ENCODE measurements at places on chromosomes 7 and 10.

- no peak for DNase-seq
These were observed 79.0 kb upstream of the PLXNA4 start for GRCh38 chr7:132655131-132655727.

- DNase-seq = no peak
These were observed 1326.3 kb downstream of the XPNPEP1 start for GRCh38 chr10:108597031-108597430.

GRCh38 chr7:50610521-50611277 is 45.5 kb upstream of the DDC start:
- DNase-seq = peak; percentile 28

DNA sequence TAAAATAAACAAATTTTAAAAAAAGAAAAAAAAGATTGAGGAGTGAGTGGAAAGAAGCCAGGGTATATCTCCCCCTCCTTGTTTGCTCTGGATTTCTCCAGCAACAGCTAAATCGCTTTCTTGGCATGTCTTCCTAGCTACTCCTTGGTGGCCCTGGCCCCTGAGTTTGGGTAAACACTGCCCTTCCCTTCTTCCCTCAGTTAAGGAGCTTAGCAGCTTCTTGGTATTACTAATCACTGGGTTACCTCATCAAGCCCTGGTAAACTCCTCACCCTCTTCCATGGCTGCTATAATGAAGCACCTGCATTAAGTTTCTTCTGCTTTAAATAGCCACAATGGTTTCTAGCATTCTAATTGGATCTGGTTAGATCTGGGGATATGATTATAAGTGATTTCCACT is 269.8 kb downstream of the FZD1 start:
- no peak for DNase-seq

DNA sequence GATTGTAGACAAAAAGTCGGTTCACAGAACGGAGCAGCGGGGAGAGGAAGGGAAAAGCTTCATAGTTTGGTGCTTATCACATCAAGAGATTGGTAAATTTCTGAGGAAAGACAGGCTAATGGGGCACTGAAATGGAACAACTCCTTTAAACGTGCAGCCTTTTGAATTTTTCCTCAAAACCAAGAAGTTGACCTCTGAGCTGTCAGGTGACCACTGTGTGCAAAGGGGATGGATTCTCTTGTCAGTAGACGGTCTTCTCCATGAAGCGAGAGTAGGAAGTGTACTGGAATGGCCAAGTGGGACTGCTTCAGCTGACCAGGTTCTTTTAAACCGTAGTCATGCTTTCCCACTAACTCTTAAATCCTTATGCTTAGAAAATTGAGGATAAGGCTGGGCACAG is 11.2 kb upstream of the ZSCAN21 start:
- DNase-seq = no peak

- no peak for DNase-seq
These were observed 222.3 kb upstream of the MKLN1 start for GRCh38 chr7:131105294-131105798.

DNA sequence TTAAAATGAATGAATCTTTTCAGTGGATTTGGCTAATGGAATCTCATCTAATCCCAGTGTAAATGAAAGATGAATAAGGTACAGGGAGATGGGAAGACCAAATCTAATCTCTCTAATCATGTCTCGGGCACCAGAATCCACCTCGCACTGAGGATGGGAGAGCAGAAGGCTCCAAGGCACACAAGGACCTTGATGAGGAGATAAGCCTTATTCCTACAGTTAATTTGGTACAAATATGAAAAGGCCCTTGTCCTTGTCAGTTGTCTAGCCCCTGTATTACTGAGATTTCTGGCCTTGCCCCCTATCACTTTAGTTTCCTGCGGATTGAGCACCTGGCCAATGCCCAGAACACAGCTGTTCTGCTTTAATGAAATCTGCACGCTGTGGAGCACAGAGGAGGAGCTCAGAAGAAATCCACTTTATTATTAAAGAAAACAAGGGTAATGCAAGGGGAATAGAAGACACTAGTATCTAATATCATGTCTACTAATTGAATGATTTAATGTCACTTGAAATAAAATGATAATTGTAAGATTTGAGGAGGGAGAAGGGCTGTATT is 321.4 kb upstream of the HGF start:
- no peak for DNase-seq

GRCh38 chr10:118106426-118106825 is 59.7 kb upstream of the RAB11FIP2 start:
- DNase-seq = peak; percentile 3

- no peak for DNase-seq
These were observed 10.3 kb downstream of the SLC13A4 start for GRCh38 chr7:135717693-135718092.

DNA sequence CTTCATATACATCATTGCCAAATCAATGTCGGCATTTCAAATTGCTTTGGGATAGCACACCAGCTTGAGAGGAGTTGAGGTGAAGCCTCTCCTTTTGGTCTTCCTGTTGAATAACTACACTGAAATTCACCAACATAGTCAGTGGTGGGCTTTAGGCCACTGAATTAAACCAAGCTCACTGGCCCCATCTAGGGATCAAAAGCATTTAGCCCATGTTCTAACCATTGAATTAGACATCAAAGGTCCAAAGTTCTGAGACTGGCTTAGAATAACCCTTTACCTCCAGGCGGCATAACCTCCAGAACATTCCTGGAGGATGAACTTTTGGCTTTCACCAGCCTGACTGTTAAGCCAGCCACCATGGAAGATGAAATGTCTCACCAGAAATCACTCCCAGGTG is 54.6 kb downstream of the BPGM start:
- DNase-seq = peak; percentile 41

DNA sequence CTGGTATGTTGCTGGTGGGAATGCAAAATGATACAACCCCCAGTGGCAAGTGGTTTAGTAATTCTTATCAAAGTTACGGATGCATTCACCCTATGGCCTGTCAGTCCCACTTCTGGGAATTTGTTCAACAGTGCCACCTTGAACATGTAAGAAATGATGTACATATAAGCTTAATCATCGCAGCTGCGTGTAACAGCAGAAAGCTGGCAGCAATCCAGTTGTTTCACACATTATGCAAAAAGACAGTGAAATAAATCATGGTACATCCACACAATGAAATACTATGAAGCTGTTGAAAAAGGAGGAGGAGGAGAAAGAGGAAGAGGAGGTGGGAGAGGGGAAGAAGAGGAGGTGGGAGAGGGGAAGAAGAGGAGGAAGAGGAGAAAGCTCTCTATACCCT is 76.2 kb upstream of the MYL10 start:
- no peak for DNase-seq

GRCh38 chr7:46932676-46933424 is 649.1 kb downstream of the TNS3 start:
- peak; percentile 95 for DNase-seq

GRCh38 chr10:13400196-13400965 is 52.3 kb upstream of the SEPHS1 start:
- DNase-seq = no peak

DNA sequence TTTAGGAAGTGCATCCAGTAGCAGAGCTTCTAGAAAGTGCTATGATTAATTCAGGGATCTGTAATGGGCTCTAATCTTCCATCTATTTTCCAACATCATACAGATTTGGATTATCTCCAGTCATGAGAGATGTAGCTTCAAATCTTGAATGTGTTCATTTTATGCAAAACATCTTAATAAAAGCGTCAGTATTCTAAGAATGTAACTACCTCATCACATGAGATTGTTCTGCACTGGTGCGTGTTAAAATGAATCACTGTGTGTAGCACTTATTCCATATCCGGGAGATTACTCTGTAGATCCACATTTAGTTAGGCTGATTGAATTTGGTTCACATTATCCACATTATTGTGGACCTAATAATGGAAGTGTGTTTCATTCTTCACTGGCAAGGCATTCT is 344.9 kb upstream of the CHRM2 start:
- no peak for DNase-seq

- no peak for DNase-seq
These were observed 9.4 kb upstream of the PPP2R2D start for GRCh38 chr10:131891196-131891928.

DNA sequence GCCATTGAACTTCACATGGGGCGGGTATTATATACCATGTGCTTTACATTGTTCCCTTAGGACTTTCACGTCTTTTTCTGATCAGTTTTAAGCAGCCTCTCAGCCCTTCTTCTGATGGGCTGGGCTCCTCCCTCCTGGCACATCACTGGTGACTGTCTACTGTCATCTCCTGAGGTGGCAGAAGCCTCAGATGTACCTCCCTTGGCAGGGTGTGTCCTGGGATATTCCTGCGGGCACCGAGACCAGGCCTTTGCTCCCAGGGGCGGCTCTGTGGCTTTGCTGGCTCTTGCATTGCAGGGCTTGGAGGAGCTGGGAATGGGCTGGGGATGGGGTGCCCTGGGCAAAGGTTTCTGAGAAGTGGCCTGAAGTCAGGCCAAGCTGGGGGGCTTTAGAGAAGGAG is 34.6 kb upstream of the GOLGA7B start:
- DNase-seq = no peak

GRCh38 chr10:34187201-34187600 is 627.9 kb downstream of the PARD3 start:
- DNase-seq = peak; percentile 75

- peak; percentile 93 for DNase-seq
These were observed 347.0 kb downstream of the KCNMA1 start for GRCh38 chr10:77290528-77291155.

DNA sequence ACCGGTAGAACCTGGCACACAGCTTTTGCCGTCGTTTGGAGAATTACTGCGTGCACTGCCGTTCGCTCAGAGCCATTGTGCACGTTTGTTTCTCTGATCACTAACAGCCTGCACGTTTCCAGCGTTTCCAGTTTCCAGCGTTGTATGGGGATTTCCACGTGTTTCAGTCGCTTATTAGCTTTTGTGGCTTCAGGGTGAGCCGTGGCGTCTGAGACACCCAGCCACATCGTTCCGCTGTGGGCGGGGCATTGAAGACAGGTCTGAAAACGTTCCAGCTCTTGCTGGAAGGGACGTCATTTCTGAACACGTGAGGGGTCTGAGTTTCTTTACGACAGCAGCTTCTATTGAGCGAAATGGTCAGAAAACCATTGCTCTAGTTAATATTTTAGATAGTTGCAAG is 164.8 kb downstream of the DNAJB6 start:
- DNase-seq = no peak

DNA sequence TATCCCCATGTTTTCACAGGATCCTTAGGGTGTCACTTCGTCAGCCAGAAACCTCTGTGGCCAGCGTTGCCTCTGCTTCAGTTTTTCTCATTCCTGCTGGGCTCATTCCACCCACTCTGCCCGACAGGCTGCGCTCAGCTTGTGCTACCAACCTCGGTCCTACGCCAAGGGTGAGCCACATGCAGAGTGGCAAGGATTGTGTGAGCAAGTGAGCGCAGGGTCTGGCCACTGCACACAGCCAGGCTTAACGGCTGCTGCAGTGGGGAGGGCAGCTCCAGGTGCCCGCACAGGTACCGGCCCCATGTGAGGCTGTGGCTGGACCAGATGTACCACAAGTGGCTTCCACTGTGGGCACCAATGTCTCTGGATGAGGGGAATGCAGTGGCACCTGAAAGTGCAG is 329.2 kb downstream of the AUTS2 start:
- no peak for DNase-seq

GRCh38 chr10:128963211-128964099 is 503.6 kb upstream of the MGMT start:
- no peak for DNase-seq

DNA sequence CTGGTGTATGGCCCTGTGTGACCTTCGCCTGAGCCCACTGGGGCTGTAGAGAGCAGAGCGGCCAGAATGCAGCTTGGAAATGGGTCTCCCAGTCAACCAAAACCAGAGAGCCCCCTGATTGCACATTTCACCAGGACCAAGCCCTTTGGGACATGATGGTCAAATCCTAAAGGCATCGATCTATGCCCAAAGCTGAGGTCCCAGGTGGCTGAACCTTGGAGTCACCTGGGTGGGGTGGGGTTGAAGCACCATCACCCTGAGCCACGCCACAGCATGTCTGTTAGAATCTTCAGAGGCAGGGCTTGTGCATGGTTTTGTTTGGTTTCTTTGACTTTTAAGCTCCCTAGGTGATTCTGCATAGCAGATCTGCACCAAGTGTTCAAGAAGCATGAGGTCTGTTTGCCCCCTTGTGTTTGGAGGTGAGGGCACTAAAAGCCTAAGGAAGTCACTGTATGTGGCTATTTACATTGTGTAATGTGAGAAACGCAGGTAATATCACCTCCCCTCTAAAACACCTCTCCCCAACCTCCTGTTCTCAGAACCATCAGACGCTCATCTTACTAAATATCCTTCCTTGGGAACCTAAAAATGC is 9.6 kb downstream of the PKD1L1 start:
- no peak for DNase-seq

DNA sequence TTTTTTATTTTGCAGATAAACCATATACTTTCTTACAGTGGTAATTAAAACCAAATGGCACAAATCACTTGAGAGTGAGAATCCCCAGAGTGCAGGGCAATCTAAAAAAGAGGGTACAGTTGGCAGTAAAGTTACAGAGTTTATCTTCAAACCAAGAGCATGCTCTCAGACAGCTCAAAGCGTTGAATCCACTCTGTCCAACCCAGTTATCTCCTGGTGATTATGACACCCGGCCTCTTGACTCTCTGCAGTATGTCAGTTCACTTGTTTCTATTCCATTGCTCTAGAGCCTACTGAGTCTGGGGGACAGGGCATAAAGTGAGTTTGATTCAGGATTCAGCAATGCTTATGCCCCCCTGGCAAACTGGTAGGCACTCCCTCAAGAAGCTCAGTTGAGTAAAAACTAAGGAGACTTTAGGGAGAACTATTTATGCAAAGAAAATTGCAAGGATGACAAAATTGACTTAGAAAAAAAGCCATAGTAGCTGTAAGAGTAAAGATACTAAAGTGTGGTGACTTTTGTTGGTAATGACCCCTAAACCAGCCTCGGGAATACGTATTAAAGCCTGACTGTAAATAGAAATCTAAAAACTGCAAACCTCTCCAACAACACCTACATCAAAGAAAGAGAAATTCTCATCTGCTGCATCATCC is 55.5 kb downstream of the COL1A2 start:
- DNase-seq = no peak

- peak; percentile 65 for DNase-seq
These were observed 119.5 kb upstream of the PRSS1 start for GRCh38 chr7:142629588-142630260.

DNA sequence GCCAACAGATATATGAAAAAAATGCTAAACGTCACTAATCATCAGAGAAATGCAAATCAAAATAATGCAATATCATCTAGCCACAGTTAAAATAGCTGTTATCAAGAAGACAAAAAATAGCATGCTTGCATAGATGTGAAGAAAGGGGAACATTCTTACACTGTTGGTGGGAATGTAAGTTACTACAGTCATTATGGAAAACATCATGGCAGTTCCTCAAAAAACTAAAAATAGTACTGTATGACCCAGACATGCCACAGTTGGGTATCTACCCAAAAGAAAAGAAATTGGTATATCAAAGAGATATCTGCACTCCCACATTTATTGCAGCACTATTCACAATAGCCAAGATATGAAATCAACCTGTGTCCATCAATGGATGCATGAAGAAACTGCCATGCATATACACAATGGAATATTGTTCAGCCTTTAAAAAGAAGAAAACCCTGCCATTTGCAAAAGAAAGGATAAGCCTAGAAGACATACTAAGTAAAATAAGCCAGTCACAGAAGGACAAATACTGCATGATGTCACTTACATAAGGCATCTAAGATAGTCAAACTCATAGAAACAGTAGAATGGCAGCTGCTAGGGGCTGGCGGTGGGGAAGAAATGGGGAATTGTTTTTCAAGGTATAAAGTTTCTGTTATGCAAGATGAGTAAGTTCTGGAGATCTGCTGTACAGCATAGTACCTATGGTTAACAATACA is 107.0 kb downstream of the PTPN20 start:
- DNase-seq = no peak

GRCh38 chr7:42236266-42236975 is 588 bp downstream of the GLI3 start:
- peak; percentile 79 for DNase-seq

Measured in fibroblast of gingiva (primary cell).